ENCODE measurements at places on chromosomes 4 and X.

- no peak for DNase-seq
These were observed 29.2 kb downstream of the METAP1 start for GRCh38 chr4:99024481-99025275.

DNA sequence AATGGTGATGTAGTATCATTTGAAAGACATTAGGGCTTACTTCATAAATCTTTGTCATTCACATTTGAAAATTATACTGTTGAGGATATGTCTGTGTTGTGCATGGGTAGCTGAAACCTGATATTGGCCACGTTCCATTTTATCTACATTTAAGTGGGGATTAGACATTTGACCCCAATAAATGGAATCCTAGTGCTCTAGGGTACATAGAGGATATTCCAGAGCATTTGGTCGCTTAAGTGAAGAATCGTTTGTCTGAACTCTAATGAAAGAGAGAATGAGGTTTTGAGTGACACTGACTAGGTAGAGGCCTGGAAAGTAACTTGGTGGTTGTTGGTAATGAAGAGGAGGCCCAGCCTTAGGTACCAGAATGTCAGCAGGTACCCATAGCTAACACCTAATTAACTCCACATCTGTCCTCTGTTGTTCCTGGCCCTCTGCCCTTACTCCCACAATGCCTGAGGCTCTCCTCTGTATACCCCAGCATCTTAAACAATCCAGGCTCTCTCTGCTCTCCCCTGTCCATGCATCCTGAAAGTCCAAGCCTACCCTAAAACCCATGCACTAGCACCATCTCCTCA lies 299.5 kb upstream of the KLF3 start:
- no peak for DNase-seq

DNA sequence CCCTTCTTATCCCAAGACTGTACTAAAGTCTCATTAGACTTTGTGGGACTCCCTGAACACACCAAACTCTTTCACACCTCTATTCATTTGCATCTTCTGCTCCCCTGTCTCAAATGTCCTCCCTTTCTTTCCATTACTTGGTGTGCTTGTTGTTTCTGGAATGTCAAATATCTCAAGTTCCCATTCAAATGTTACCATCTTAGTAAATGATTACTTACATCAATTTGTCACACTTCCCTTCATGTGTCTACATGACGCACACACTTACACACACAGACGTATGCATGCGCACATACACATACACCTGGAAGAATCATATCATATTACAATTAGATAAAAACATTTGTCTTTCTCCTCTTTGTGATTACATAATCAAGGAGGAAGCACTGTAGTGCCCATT lies 210.8 kb upstream of the TEX13C start:
- no peak for DNase-seq

GRCh38 chrX:115957862-115958490 lies 212.6 kb upstream of the AGTR2 start:
- no peak for DNase-seq

GRCh38 chrX:93120805-93121204 lies 552.6 kb downstream of the NAP1L3 start:
- DNase-seq: no peak

- DNase-seq: no peak
These were observed 127.9 kb downstream of the SHROOM3 start for GRCh38 chr4:76562836-76563453.

DNA sequence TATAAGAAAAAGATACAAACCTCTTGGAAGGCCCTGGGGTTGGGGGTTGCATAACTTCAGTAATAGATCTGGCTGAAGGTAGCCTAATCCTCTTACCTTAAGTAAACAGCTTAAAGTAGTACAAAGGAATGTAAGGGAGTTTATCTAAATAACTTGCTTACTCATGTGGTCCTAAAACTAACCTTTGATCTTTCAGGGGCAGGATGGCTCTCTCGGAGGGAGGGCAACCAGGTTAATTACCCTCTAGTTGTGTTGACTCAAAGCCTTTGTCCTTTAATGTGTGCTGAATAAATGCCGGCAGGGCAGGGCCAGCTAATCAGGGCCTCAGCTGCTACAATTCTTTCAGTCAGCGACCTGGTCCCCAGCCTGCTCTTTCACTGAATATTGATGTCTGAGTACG lies 822.0 kb upstream of the SLIT2 start:
- no peak for DNase-seq

DNA sequence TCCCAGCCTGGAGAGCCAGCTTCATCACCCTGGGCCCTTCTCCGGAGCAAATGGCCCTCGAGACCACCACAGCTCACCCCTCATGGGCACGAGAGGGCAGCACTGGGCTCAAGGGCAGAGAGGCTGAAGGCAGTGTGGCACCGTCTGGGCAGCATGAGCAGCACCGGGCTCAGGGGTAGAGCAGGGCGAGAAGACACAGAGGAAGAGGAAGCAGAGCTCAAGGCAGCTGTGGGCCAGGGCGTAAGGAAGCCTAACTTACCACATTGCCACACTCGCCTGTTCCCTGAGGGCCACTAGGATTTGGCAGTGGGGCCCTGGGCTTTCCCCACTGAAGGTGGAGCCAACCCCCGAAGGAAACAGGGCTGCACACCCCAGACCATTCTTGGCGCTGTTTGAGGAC lies 15.5 kb downstream of the ZNF185 start:
- DNase-seq: no peak

GRCh38 chr4:93403571-93403970 lies 425.0 kb upstream of the ATOH1 start:
- no peak for DNase-seq

- DNase-seq: no peak
These were observed 7.2 kb downstream of the GNRHR start for GRCh38 chr4:67746797-67747495.

GRCh38 chr4:110865611-110866259 lies 242.9 kb upstream of the PITX2 start:
- DNase-seq: no peak

DNA sequence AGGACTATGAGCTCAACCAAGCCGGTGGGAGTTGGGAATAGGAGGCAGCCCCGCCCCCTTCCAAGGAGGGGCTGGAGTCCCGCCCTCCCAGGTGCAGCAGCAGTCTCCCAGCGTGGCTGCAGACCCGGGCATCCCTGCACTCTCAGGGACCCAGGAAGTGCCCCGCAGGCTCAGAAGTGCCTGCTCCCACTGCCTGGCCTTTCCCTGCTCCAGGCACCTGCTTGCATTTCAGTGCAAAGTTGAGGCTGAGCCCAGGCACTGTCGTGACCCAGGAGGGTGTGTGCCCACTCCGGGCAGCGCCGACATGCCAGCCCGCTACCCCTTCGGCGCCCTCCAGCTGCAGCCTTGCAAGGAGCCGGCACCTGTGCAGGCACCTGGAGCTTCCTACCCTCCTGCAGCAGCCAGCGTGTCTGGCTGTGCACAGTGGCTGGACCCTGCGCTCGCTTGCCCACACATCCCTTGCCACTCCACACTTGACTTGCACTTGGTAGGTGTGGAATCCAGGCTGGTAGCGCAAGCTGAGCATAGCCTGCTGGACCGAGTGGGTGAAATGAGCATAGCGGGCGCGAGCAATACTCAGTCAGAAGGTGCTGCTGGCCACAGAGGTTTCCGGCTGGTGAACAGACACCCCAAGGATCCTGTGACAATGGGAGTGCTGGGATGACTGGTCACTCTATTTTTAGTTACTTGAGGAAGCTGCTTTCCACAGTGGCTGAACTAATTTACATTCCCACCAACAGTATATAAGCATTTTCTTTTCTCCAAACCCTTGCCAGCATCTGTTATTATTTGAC lies 236.3 kb downstream of the PCDH10 start:
- DNase-seq: no peak

- DNase-seq: peak; percentile 82
These were observed 221.5 kb upstream of the SFRP2 start for GRCh38 chr4:154010371-154010770.

- no peak for DNase-seq
These were observed 25.6 kb downstream of the ATP10D start for GRCh38 chr4:47510506-47511143.

Data from uterus (tissue), 4 donors.